IMR-90 (cell line): ENCODE measurements at places on chromosomes 4 and X. TPM values are rescaled to one million over a fixed set of nuclear protein-coding genes. Genes with fewer than 3 reads are reported as not detected.
A peak's percentile ranks its signal among the peaks of the same experiment; 100 is the strongest.

DNA sequence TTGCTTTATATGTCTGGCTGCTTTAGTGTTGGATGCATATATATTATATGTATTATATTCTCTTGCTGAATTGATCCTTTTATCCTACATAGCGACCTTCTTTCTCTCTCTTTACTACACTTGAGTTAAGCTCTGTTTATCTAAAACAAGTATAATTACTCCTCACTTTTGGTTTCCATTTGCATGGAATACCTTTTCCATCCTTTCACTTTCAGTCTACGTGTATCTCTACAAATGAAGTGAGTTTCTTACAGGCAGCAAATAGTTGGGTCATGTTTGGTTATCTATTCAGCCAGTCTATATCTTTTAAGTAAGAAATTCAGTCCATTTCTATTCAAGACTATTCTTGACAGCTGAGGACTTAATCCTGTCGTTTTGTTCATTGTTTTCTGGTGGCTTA lies 167.5 kb upstream of the USP38 start:
- DNase-seq, result no peak

- DNase-seq, result no peak
Measured at GRCh38 chr4:11440481-11441193, 11.9 kb upstream of the HS3ST1 start.

DMRTC1B gene
- total RNA-seq, result not detected in 2 replicates

GRCh38 chrX:19133784-19134183 lies 11.5 kb upstream of the ADGRG2 start:
- no peak for DNase-seq

HPGDS gene
- total RNA-seq, result not detected in 2 replicates

DNA sequence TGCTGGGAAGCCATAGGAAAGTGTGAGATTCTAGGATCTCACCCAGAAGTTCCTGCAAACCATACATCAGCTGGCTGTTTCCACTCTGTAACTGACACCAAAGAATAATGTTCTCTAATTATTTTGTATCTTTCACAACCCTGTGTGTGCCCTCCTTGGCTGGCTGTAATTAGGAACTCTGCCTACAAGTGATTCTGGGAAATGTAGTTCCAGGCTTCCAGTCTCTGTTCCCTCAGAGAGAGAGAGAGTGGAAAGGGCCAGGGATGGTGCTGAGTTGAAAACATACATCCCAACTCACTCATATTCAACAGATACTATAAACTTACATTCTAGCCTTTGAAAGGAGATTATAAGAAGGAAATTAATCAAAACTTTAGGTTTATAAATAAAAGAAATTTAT lies 57.5 kb upstream of the C1QTNF7 start:
- no peak for DNase-seq

GRCh38 chr4:157992038-157992705 lies 180.7 kb downstream of the GASK1B start:
- peak; percentile 77 for DNase-seq
